ENCODE measurements at places on chromosomes 4 and X.

GRCh38 chr4:56739066-56739777 lies 58.1 kb upstream of the HOPX start:
- DNase-seq, result no peak

GRCh38 chr4:126768338-126768737 lies 864.4 kb upstream of the INTU start:
- no peak for DNase-seq

DNA sequence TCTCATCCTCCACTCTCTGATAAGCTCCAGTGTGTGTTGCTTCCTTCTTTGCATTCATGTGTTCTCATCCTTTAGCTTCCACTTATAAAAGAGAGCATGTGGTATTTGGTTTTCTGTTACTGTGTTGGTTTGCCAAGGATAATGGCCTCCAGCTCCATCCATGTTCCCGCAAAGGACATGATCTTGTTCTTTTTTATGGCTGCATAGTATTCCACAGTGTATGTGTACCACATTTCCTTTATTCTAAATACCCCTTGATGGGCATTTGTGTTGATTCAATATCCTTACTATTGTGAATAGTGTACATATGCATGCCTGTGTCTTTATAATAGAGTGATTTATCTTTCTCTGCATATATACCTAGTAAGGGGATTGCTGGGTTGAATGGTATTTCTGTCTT lies 155.1 kb downstream of the DCK start:
- no peak for DNase-seq

DNA sequence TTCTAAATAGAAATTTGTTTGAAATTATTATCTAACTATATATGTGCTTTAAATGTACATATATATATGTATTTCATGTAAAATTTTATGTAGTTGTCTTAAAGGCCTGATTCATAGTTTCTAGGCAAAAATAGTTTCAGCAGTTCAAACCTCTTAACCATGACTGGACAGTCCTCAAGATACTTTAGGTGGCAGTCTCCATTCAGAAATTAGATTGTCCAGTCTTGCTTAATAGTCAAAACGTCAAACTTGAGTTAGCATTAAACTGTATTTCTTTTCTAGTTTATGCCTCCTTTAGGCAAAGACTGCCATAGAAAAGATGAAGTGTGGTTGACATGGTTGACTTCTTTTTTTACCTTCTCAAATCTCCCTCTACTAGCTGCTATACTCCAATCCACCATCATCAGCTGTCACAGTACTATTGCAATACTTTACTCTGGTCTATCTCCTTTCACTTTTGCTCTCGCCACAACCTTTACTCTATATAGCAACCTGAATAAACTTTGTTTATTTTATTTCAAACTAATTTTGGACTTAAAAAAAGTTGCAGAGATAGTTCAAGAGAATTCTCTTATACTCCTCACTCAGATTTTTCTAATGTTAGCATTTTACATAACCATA lies 395.6 kb upstream of the DIPK2B start:
- no peak for DNase-seq

DNA sequence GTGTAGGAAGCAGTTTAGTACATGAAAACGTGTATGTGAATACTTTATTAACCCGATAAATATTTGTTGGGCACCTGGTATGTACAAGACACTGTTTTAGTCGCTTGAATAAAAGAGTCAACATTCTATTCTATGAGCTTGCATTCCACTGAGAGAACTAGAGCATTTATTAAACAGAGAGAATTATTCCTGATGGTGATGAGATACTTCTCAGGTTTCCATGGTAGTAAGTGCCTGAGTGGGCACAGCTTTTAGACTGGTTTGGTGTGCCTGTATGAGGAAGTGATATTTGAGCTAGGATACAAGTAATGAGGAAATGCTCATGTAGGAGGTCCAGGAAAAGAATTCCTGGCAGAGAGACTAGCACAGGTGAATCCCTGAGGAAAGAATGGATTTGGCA lies 94.2 kb downstream of the ATP10D start:
- DNase-seq, result no peak

GRCh38 chrX:12805333-12805732 lies 14.1 kb downstream of the PRPS2 start:
- DNase-seq, result no peak

DNA sequence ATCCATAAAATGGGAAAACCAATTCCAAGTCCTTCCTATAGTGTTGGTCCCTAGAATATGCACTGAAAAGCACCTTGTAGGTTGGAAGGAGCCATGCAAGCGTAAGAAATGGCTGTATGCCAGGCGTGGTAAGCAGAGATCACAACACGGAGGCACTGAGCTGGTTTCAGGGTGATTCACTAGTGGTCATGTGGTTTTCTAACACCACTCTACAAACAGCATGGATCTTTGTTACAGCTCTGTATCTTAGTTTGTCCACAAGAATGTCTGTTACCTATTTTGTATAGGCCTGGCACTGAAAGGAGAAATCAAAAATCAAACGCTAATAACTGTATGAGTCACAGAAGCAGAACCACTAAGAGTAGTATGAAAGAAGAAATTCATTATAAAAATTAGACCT lies 71.9 kb downstream of the MAGEB17 start:
- DNase-seq, result peak; percentile 44

- DNase-seq, result no peak
These were observed 7.9 kb downstream of the PGRMC2 start for GRCh38 chr4:128279624-128280225.

GRCh38 chr4:185576962-185577950 lies 41.9 kb upstream of the PDLIM3 start:
- DNase-seq, result no peak

GRCh38 chrX:20951016-20951810 lies 423.0 kb upstream of the CNKSR2 start:
- no peak for DNase-seq

DNA sequence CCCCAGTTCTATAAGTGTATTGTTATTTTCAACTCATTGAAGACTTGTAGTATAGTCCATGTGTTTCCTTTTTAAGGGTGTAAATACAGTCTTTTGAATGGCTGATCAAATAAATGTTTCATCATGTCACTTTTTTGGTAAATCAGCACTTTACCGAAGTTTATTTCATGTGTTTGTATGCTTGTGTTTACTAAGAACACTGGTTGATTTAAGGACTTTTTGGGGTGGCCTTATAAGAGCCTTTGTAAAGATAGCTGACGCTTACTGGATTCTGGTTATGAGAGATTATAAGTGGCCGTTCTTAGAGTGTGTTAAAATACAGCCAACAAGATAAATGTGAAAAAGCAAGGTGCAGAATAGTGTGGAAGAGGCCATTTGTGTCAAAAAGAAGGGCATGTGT lies 2.6 kb downstream of the UBE2K start:
- DNase-seq, result no peak

DNA sequence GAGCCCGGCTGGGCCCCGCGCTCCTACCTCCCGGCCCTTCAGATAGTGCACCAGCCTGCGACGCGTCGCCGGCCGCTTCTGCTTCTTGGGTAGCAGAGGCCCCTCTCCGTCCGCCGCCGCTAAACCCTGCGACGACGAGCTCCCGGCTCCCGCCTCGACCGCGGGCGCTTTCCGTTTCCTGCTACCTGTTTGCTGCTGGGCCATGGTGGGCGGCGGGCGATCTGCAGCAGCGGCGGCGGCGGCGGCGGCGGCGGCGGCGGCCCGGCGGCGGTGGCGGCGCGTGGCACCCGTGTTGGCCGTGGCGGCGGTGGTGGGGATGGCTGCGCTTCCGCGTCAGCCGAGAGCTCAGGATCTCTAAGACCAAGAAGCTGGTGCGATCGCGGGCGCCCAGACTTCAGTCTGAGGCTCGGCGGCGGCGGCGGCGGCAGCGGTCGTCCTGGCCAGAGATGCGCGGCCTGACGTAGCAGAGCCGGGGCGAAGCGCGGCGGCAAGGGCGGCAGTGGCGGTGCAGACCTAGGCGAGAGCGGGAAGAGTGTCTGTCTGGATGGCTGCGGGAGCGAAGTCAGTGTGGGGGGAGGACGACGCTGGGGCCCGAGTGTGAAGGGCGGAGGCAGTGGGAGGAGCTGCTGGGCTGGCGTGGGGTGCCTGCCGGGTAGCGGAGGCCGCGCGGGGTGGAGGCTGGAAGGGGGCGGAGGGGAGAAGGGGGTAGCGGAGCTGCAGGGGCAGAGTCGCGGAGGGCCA lies at the start of gene DCAF12L2:
TSS of gene DCAF12L2 (minus strand) at position 569 of the 741 bp plus-strand sequence. CDS start at position 204, 365 bp downstream.
- DNase-seq, result peak; percentile 16

All from T-helper 2 cell (primary cell).